GF-D8 (cell line): ENCODE measurements at places on chromosomes 16 and 17.

DNA sequence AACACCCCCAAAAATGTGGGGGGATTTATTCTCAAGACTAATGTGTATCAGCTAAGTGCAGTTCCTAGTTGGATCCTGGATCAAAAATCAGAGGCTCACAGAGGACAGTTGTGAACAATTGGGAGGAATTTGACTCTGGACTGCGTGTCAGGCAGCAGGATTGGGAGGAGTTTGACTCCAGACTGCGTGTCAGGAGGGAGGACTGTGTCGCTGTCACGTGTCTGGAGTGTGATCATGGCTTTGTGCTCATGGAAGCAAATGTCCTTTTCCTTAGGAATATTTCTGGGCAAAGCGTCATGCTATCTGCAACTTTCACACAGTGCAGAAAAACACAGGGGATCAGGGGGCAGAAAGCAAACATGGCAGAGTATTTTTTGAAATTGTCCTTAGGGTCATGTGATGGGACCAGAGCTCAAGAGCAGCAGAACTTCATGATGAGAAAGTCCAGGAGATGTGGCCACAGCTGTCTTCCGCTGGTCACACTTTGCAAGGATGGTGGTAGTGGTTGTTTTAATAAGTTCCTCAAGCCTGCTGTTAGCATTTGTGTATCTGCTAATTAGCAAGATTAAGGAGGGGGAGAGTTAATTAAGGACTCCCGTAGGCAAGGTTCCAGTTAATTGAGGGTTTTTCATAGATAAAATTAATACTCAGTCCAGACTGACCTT is 122.0 kb upstream of the CHMP6 start:
- DNase-seq = no peak

- DNase-seq = no peak
Observed at GRCh38 chr17:2050300-2051060, 4.4 kb upstream of the HIC1 start.

- DNase-seq = peak; percentile 31
Observed at GRCh38 chr16:22948603-22949368, 134.8 kb downstream of the HS3ST2 start.

- DNase-seq = no peak
Observed at GRCh38 chr16:52770828-52771227, 223.9 kb upstream of the TOX3 start.

- DNase-seq = peak; percentile 12
Observed at GRCh38 chr17:82236142-82236971, 7.5 kb downstream of the SLC16A3 start.

- no peak for DNase-seq
Observed at GRCh38 chr16:27417047-27417671, 15.2 kb downstream of the IL21R start.

GRCh38 chr16:85098565-85098964 is 13.7 kb downstream of the CIBAR2 start:
- no peak for DNase-seq

DNA sequence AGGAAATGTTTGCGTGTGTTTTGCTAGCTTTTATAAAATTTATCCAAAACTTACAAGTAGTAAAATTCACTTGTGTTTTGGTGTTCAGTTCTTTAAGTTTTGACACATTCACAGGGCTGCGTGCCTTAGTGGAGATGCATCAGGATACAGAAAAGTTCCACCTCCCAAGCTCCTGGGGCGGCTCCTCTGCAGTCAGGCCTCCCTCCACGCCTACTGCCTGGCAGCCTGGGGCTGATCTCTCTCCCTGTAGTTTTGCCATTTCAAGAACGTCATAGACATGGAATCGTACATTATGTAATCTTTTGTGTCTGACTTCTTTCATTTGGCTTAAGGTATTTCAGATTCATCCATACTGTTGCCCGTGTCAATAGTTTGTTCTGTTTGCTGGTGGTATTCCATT is 27.2 kb upstream of the IRF8 start:
- no peak for DNase-seq

DNA sequence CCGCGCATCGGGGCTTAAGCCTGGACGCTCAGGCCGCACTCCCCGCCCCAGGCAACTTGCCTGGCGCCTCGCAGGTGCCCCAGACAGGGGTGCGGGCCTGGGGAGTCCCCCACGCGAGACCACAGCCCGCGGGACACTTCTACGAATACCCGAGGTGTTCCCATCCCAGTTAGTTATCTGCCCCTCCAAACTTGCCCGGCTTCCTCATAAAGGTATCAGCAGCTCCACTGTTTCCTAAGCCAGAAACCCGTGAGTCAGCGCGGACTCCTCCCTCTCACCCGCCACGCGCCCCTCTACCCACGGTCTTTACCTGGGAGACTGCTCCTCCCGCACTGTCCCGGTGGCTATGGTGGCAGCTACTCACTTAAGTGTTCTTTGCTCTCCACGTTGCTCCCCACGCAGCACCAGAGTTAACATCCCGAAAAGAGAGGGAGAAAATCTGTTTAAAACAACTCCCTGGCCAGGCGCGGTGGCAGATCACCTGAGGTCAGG is 1.0 kb upstream of the CREBBP start:
- DNase-seq = no peak

DNA sequence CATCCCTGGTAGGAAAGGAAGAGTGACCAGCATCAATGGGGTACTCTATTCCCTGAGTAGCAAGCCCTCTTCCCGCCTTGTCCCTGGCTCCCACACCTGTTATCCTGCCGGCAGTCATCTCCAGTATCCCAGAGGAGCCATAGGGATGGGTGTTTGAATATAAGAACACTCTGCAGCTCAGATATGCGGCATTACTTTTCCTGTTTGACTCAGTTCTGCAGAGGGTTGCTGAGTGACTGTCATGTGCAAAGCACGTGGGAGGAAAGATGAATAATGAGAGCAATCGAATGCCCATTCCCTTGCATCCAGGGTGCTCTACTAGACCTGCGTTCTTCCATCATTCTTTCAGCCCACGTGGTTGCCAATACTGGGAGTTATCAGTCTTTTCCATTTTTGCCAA is 115.1 kb downstream of the PRKCB start:
- no peak for DNase-seq

DNA sequence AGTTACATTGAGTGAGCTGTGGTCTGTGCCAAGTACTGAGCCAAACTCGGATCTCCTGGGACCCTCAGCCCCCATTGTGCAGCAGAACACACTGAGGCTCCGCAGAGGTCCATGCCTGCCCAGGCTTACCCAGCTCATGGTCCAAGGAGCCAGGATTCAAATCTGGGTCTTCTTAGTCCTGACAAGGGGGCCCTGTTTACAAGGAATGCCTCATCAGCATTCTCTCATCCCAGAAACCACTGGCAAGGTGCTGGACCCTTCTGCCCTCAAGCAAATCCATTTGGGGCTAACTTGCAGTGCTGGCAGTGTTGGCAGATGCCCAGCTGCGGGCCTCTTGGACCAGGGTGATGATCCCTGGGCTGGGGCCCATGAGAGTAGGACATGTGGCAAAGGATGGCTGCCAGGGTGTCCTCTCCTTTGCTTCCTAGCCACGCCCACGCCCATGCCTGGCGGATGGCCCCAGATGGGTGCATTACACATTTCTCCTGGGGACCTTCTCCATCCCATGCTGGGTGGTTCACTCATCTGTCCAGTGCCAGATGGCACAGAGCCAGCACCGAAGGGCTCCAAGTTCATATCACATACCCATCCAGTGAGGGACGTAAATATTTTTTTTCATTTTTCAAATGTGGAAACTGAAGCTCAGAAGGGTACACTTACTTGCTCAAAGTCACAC is 117.7 kb downstream of the CMIP start:
- no peak for DNase-seq

- no peak for DNase-seq
Observed at GRCh38 chr17:61402978-61403800, 3.5 kb downstream of the TBX2 start.

- DNase-seq = no peak
Observed at GRCh38 chr17:51914577-51914976, 243.9 kb downstream of the CA10 start.

DNA sequence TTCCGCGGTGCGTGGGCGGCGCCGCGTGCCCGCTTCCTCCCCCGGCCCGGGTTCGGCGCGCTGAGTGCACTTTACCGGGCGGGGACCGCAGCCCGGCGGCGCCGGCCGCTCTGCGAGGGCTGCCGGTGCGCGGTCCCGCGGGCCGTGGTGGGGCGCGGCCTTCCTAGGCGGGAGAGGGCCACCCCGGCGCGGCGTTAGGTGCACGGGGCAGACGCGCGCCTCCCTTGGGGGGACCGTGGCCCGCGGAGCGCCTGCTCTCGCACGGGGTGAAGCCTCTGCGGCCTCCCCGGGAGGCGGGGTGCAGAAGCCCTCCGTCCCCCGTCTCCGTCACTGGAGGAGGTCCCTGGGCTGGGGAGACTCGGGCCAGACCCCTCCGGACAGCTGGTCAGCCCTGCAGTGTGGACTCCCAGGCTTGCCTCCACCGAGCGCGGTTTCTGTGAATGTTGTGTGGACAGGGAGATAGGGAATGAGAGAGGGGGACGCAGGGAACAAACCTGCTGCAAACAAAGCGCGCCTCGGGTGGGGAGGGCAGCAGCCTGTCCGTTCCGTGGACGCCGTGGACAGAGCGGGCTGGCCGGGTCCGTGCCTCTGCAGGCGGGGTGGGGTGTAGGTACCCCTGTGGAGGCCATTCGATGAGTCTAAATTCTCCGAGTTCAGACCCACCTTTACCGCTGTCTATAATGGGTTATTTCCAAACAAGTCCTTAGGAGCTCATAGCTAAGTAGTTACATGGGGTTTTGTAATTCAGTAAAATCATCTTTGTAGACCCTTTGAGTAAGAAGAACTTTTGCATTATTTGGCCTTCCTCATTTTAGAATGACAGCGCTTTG is 721 bp downstream of the TBCD start:
- DNase-seq = no peak

- DNase-seq = no peak
Observed at GRCh38 chr16:3691761-3692160, 25.6 kb downstream of the TRAP1 start.
